ENCODE measurements at places on chromosomes 12 and 14.

DNA sequence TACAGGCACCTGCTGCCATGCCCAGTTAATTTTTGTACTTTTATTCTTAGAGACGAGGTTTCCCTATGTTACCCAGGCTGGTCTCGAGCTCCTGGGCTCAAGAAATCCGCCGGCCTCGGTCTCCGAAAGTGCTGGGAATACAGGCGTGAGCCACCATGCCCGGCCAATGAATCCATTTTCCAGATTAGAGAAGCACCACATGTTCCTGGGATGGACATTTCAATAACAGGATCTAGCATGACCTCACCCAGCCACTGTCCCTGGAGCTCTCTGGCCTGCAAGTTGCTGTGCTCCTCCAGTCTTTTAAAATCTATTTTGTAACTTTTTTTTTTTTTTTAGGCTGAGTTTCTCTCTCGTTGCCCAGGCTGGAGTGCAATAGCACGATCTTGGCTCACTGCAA is 2.2 kb downstream of the GPR132 start:
- no peak for DNase-seq

GRCh38 chr12:12684375-12685106 is 11.4 kb downstream of the GPR19 start:
- no peak for DNase-seq

DNA sequence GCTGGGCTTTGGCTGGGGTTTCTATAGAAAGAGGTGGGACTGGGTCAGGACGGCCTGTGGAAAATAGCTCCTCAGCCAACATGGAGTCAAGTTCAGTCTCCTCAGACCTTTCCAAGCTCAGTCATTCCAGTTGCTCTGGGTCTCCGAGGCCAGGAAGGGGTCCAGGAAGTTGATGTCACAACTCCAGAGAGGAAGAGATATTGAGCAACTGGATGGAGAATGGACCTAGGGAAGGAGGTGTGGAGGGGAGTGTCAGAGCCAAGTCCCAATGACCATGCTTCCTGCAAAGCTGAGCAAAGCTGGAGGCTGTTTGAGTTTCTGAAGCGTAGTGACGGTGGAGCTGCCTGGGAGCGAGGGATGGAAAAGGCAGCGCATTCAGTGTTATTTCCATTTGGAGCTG is 86.1 kb downstream of the SLC24A4 start:
- DNase-seq, result no peak

DNA sequence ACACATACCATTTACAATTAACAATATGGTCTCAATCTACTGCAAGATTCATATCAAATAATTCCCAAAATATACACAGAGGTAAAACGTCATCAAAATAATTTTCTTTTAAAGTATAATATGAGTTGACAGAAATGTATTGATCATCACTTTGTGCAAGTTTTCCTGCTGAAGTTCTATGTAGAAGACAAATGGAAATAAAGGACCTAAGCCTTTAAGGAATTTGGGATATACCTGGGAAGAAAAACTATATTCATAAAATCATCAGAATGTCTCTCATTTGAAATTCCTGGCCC is 61.1 kb upstream of the DAAM1 start:
- DNase-seq, result no peak

- DNase-seq, result no peak
These were observed 38.5 kb downstream of the SENP1 start for GRCh38 chr12:48067250-48067938.
